Immature natural killer cell (primary cell): ENCODE measurements at places on chromosomes 3 and 15.

DNA sequence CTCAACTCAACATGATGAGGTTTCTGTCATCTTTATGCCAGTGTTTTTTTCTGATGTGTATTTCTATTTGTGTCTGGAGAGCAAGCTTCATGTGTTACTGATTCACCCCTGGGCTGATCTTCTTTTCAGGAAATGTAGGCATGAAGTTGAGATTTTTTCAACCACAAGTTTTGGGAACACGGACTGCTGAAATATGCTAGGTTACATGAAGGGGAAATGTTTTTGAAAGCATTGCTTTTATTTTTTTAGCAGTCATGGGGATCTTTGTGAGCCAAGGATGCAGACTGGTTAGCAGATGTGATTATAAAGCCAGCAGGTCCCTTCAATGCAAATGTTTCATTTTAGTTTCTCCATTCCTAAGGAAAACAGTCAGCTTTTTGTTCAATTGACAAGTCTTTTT, 219.3 kb upstream of the COL8A1 start:
- DNase-seq = no peak

DNA sequence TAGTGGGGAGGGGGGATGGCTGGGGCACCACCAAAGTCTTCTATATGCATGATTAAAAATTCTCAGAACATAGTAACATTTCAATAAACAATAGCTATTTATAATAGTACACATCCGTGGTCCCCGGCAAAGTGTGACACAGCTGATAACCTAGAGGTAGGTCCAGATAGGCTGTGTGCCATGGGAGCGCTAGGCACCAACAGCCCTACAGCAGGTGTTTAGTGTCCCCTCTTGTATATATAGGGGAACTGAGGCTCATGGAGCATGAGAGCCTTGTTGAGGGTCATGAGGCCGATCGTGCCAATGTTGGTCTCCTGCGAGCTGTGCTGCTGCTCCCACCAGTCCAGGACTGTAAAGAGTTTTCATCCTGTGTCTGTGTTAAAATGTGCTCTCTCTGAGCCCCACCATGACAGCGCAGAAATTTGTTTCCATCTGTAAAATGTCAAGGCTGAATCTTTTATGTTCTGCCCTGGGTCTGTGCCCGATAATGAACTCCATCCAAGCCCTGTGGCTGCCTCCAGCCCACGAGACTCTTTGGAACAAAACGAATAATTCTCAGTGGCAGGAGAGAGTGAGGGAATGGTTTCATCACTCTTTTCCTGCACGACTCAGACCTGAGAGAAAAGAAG, 14.5 kb downstream of the TMEM158 start:
- no peak for DNase-seq

GRCh38 chr3:46881596-46882376, 4.3 kb downstream of the PTH1R start:
- no peak for DNase-seq

DNA sequence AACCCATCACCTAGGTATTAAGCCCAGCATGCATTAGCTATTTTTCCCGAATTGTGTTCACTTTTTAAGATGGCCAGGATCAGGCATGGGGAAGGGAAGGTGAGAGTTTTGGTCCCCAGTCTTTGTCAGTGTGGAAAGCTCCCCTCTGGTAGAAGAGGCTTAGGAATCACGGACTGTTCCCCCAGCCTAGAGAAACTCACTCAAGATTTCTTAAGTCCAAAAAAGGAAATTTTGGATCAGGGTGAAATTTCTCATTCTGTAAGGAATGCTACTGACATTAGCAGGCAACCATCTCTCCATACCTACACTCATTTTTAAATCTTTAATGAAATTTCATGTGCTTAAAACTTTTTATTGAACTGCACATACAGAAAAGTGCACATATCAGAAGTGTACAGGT, 70.3 kb upstream of the GALNT15 start:
- no peak for DNase-seq

DNA sequence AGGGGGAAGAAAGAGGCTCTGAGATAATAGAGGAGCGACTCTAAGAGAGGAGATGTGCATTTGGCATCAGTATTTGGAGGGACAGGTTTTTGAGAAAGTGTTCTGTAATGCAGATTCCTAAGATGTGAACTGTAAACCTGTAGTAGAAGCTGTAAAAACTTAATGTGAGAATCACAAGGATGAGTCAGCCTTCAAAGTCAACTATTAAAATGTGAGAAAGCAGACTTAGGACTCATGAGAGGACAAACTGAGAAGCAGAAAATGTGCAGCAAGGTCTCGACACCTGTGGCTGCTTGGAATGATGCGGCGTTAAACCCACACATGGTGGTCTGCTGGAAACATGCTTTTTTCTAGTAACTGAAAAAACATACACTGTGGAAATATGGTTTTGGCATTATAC, 36.0 kb downstream of the USP13 start:
- no peak for DNase-seq

DNA sequence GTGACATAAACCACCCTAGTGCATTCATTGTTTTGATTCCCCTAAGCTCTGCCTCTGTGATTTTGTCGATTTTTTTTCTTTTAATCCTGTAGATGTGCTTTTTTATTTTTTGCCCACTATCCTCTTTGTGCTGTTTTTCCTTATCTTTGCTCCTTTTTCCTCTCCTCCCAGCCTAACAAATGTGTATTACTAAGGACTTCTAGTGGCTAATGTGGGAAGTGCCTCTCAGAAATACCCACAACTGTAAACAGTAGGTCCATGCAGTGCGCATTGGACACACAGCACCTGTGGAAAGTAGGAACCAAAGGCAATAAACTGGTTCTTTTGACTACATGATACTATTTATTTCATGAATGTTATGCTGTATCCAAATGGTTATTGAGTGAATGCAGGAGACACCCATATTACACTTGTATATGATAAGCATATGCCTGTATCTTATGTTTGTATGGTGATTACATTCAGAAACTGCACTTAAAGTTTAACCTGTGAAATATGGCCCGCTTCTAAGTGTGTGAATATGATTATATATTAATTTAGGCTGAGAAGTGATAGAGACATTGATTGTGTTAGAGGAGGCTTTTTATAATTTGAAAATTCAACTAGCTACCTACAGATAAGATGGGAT, 147.8 kb downstream of the PLCL2 start:
- no peak for DNase-seq

GRCh38 chr3:160648701-160649100, 28.3 kb upstream of the ARL14 start:
- no peak for DNase-seq

DNA sequence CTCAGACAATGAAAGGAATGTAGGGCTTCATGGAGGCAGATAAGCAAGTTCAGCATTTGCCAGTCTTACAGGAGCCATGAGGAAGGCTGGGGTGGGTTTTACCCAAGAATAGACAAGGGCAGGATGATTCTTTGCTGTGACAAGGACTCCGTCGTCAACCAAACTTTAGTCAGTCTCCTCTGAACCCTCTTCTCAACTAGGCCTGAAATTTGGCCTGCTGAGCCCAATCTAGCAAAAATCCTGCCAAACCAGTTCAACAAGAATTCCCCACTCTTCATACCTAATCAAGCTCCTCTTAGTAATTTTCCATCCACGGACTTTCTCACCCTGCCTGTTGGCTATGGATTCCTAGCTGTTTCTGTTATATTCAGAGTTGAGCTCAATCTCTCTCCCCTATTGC, 280.5 kb downstream of the TBL1XR1 start:
- DNase-seq = no peak

- DNase-seq = no peak
Observed at GRCh38 chr15:92059036-92059970, 205.8 kb downstream of the SLCO3A1 start.

- no peak for DNase-seq
Observed at GRCh38 chr15:87167055-87167454, 1087.4 kb downstream of the AGBL1 start.

DNA sequence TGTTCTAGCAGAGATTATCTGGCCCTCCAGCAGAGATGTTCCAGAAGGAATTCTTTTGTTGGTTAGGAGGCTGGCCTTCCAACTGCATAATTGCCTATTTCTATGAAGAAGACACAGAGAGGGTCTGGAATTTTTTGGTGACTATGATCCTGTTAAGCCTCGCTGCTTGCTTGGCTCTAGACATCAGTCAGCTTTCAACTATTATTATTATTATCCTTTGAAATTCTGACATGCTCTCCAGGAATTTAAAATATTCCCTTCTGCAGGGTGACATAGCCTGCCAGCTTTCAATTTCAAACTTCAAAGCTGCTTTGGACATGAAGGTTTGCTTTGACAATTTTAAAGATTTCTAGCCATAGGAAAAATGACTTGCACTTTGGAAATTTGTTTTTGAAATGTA, 26.3 kb upstream of the ZNF148 start:
- no peak for DNase-seq

DNA sequence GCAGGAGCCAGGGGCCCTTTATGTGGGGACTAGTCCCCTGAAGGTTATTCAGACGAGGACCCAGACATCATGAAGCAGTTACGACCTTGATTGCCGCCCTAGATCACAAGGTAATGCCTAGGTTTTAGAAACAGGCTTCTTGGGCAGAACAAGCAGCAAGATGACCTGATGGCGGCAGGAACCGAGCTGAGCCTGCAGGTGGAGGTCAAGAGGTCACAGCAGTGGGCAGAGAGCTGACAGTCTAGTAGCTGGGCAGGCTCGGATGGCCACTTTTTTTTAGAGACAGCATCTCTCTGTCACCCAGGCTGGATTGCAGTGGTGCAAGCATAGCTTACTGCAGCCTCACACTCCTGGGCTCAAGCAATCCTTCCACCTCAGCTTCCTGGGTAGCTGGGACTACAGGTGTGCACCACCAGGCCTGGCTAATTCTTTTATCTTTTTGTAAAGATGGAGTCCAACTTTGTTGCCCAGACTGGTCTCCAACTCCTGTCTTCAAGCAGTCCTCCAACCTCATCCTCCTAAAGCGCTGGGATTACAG, 83.5 kb upstream of the ABHD17C start:
- no peak for DNase-seq

DNA sequence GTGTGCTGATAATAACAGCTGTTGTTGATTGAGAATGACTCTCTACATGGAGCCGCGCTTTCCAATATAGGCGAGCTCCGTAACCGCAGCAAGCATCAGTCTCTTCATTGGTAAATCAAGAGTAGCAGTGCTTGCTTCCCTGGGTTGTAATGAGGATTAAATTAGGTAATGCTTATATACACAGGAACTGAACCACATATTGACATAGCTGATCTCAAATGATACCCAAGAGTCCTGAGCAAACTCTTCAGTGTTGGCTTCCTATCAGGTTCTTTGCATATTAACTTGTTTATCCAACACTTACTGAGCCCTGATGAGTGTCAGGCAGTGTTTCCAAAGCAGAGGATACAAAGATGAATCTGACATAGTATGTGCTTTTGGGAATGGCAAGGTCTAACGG, 46.4 kb upstream of the SLCO3A1 start:
- DNase-seq = no peak

DNA sequence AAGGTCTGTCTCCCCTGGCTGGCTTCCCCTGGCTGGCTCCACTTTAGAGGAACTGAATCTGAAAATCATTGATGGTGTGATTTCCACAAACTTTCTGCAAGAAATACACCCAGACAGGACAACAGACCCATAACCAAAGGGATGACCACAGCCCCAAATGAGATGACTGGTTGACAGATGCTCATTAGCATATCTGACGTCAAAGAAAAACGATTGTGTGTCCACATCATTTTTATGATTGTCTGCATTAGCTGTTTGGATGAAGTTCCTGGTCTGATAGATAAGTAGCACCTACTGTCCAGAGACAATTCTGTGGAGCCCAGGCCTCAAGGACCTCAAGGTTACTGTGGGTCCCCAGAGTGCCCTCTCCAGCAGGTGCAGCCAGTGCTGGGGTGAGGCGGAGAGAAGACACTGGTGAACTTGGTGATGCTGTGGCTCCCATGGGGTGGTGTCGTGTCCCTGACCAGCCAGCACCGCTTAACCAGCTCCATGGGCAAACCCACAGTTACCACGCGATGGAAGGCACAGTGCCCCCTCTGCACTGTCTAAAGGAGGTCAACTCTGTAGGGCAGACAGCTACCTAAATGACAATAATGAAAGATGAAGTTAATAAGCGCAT, 127.4 kb downstream of the NSMCE3 start:
- no peak for DNase-seq

DNA sequence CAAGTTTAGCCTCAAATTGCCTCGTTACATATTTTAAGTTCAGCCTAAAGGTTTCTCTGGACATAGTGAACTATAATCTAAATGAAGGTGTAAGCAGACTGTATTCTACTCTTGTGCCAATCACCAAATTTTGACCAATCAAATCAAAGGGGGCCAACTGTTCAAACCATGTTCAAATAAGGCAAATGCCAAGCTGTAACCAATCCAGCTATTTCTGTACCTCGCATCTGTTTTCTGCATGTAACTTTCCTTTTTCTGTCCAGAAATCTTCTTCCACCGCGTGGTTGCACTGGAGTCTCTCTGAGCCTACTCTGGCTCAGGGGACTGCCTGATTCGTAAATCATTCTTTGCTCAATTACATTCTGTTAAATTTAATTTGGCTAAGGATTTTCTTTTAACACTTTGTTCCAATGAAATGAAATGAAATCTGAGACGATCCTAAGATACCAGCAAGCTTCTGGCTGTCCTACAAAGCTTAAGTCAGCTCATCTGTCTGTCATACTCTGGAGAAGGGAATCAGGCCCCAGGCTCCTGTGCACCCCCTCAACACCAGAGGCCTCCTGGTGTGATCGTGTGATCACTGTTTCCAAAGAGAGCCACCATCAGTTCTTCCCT, 53.2 kb upstream of the ZNF148 start:
- no peak for DNase-seq

DNA sequence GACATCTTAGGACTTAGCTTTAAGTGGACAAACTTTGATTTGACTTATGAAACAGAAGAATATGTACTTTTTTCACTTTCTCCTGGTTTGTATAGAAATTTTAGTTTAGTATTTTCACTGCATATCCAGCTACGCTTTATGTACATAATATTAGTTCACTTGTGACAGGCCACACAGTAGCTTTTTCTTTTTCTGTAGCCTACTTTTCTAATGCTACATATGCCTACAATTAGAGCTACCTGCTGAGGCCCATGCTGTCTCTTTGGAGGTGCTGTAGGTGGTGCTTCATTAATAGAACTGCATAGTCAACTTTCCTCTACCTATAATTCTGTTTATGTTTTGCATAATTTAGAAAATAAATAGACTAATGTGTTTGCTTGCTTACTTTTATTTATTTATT, 191.6 kb downstream of the NLGN1 start:
- DNase-seq = no peak

DNA sequence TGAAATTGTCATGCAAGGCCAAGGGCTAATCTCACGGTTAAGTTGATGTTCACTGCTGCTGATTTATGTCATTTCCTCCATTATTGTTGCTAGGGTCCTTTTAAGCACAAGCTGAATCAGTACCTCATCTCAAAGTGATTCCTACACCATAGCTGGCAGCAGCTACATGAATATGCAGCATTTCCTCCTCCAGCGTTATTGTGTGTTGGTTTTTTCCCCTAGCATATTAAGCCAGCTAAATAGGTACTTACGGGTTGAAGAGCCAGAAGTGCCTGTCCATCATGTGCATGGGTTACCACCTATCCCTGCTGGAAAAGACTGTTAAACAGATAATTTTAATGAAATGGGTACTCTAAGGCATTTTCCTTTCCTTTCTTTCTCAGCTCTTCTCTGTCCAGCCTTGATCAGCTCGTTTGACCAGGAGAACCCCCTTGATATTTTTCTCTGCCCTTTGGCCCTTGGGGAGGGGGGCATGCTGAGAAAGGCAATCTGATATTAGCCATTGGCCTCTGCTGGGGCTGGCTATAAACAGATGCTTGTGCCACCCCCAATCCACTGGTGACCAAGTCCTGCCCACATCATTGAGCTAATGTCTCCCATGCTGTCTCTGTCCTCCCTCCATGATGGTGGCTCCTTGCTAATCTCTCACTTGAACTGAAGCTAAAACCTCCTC, 115.6 kb upstream of the PLXNA1 start:
- DNase-seq = no peak
